ENCODE measurements at places on chromosomes 2 and 18. TPM values are rescaled to one million over a fixed set of nuclear protein-coding genes. Genes with fewer than 3 reads are reported as not detected.

Gene TNFRSF11A
- total RNA-seq: 0.04 TPM

Gene PLGLB2
- total RNA-seq: not detected

Gene STK17B
- 9.5 TPM for total RNA-seq

Gene SMARCAL1
- total RNA-seq: 21.8 TPM

Gene CNDP1
- total RNA-seq: not detected

Gene ARL4C
- total RNA-seq: 0.31 TPM

Gene AQP12A
- not detected for total RNA-seq

Data from K562 (cell line).